ENCODE measurements at places on chromosomes 4 and X.

- no peak for DNase-seq
Observed at GRCh38 chrX:12363216-12363615, 224.9 kb downstream of the FRMPD4 start.

- DNase-seq = no peak
Observed at GRCh38 chr4:126241634-126242033, 926.9 kb downstream of the FAT4 start.

DNA sequence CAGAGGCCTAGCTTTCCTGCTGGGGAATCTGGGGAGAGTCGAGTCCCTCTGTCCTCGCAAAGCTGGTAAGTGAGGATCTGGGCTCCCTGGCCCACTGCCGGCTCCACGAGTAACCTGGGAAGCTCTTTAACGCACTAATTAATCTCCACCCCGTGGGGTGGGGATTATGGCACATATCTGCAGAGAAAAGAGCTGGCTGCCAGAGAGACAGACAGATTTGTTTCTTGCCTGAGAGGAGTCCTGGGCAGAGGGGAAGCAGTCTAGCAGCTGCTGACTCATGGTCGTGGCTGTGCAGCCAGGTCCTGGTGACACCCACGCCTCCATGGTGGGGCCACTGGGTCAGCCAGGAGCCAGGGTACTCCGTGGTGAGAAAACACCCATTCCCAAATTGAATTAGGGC is 14.0 kb downstream of the SORCS2 start:
- no peak for DNase-seq

- no peak for DNase-seq
Observed at GRCh38 chr4:179195887-179196286, 1753.7 kb upstream of the AGA start.

DNA sequence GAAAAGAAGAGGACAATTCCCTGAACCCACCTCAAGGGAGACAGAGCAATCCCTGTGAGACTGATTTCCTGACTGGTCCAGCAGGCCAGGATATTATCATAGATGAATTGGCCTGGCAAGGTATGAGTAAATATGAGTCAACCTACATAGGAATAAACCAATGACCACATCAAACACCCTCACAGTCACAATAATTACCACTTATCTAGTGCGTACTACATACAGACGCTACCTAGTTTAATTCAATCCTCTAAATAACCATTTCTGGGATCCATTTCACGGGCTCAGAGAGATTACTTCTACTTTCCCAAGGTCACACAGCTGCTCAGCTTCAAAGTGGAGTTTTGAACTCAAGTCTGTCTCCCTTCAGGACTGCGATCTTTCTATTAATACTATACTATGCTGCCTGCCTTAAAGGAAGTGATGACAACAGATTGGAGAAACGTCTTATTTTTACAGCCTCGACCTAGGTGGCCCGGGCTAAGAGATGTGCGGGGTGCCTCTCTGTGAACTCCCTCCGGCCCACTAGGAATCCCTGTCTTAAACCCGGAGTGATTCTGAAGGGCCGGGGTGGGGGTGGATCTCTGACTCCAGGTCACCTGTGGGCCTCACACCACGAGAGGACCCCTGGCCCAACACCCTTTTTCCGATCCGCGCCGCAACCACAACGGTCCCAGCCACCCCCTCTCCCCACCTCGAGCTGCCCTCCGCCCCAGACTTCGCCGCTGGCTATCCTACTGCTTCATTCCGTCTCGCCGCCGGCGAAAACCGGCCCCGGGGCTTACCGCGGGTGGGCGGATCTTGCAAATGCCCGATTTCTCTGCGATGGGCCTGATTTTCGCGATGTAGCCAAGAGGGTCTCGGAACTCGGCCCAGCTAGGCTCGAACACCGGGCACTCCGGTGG is 800 bp downstream of the KDM5C start:
- peak; percentile 2 for DNase-seq

DNA sequence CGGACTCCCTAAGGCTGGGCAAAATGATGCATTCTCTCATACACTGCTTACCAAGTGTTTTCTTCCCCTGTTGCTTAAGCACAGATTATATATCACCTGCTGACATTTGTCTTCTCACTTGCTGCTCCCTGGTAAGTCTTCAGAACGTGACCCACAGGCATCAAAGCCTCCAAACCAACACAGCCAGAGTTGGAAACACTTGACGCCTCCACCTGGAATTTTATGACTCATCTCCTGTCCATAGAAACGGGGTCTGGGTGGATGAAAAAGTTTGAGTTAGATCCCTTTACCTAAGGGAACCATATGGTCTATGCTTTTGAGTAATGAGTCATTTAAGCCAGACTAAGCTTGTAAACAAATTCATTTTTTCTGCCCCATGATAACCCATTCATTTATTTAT is 251.6 kb downstream of the USP46 start:
- no peak for DNase-seq

GRCh38 chr4:36320117-36320896 is 38.9 kb downstream of the DTHD1 start:
- DNase-seq = no peak

GRCh38 chr4:42673082-42673425 is 16.1 kb upstream of the ATP8A1 start:
- DNase-seq = no peak

- DNase-seq = no peak
Observed at GRCh38 chrX:14673764-14674163, 144.4 kb downstream of the GLRA2 start.

DNA sequence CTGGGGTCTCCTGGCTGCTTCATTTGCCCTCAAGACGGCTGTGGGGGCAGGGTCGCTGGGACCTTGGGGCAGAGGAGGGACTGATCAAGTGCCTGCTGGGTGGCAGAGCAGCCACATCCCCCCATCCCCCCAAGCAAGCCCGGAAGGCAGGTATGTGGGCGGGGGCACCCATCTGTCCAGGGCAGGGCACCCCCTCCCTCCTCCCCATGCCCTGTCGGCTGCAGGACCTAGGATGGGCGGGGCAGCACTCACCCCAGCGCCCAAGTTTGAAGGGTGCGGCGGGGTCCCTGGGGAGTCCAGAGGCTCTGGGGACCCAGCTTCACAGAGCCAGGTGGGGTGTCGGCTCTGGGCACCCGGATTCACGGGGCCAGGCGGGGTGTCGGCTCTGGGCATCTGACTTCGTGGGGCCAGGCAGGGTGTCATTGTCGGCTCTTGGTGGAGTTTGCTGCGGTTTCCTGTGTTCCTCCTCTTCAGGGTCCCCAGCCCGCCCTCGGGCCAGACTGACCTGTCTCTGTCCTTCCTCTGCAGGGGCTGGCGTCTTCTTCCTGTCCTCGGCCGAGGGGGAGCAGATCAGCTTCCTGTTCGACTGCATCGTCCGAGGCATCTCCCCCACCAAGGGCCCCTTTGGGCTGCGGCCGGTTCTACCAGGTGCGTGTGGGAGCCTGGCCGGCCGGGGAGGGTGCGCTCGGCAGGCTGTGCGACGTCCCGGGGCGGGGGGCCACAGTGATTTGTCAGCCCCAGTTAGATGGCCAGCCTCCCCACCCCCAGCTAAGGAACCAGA is 22.1 kb downstream of the DOK7 start:
- no peak for DNase-seq

- peak; percentile 52 for DNase-seq
Observed at GRCh38 chrX:10098270-10098713, 58.5 kb upstream of the CLCN4 start.

DNA sequence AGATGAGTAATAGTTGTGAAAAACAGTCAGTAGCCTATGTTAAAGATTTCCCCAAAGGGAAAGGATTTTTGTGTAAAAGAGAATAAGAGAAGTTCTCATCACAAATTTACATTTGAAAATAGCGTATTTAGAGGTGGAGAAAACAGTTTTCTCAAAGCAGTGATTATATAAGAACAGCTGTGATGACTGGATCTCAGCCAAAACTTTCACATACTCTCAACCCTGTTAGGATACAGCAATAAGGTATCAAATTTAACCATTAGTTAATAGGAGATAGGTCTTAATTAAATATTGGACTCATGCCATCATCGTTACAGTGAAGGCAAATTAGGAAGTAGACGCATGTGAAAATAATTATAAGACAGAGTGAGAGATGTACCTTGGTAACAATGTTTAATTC is 622.7 kb downstream of the PCDH18 start:
- no peak for DNase-seq

GRCh38 chr4:37927434-37927833 is 32.8 kb upstream of the PTTG2 start:
- no peak for DNase-seq

- no peak for DNase-seq
Observed at GRCh38 chr4:70488748-70489147, 16.8 kb downstream of the MUC7 start.
